Activated B cell treated with CpG ODN at 0.5 μM for 24 hours (primary cell): ENCODE measurements at places on chromosomes 1 and 21. TPM values are rescaled to one million over a fixed set of nuclear protein-coding genes. Genes with fewer than 3 reads are reported as not detected.

Gene BMP8B
- total RNA-seq: 1.2 and 1.4 TPM in 2 replicates

Gene CYP2J2
- 0.24 and 0.54 TPM in 2 replicates for total RNA-seq

Gene OR2T33
- not detected in 2 replicates for total RNA-seq

Gene FCGR3B
- total RNA-seq: not detected in 2 replicates

Gene COL16A1
- 0.17 and 0.31 TPM in 2 replicates for total RNA-seq

Gene SLC45A1
- 0.33 and 0.34 TPM in 2 replicates for total RNA-seq

Gene KCNE2
- not detected in 2 replicates for total RNA-seq

Gene RCSD1
- total RNA-seq: 184 and 185 TPM in 2 replicates

DNA sequence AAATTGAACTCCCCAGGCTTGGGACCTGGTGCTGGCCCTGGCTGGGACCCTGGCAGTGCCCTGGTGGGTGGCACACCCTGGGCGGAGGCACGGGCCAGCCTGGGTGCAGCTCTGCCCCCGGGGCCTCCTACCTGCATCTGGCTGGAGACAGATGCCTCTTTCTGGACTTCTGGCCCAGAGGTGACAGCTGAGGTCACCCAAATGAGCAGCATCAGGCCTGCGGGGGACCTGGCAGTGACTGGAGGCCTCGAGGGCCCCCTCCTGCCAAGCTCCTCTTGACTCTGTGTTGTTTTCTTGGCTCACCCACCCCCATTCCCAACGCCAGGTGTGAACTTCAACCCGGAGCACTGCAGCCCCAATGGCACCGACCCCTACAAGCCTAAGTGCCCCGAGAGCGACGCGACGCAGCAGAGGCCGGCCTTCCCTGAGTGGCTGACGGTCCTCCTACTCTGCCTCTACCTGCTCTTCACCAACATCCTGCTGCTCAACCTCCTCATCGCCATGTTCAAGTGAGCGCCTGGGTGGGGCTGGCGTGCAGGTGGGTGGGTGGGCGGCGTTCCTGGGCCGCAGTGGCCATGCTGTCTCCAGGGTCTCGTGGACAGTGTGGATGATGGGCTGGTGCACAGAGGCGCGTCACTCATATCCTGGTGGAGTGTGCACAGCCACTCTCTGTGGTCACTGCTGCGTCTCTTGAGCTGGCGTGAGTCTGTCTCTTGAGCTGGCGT, 41.6 kb upstream of the LRRC3 start:
- H3K4me3 ChIP-seq: no peak overlapping the region
- H3K36me3 ChIP-seq: no peaks in the 10 kb centered on the region
- no peaks in the 10 kb centered on the region for H3K27me3 ChIP-seq
- DNase-seq: no peak
- no peaks in the 10 kb centered on the region for H3K4me1 ChIP-seq

- H3K4me3 ChIP-seq: no peak overlapping the region
- H3K36me3 ChIP-seq: no peaks in the 10 kb centered on the region
- H3K4me1 ChIP-seq: peaks cover 5% of the 10 kb centered on the region
- H3K27me3 ChIP-seq: peaks cover 18% of the 10 kb centered on the region
Observed at GRCh38 chr1:149937759-149938158, 1.1 kb upstream of the MTMR11 start.

DNA sequence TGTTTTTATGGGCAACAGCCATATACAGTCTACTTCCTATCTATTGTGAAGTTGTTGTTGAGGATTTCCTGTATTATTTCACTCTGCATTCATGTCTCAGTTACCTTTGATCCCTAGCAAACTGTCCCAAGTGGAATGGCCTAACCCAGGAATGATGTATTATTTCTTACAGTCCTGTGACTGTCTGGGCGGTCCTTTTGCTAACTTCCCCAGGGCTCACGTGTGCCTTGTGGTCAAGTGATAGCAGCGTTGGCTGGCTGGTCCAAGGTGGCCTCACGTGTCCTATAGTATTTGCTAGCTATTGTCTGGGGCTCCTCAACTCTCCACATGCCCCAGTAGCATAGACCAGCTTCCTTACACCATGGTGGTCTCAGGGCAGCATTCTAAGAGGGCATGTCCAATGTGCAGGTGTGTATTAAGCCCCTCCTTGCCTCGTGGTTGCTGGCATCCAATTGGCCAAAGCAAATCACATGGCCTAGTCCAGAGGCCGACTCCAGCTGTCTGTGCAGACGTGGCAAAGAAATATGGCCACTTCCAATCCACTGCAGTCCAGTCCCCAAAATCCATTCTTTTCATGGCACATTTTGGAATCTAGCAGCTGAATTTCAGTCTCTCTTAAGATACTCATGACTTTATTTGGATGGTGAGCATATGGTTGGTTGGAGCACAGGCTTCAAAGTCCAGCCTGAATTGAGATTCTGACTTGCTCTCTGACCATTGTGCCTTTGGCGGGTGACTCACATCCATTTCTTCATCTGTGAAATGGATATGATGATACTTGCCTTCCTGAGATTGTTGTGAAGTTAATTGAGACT, 94.1 kb downstream of the GALNT2 start:
- no peak overlapping the region for H3K4me3 ChIP-seq
- no peak for DNase-seq
- H3K4me1 ChIP-seq: peaks cover 78% of the 10 kb centered on the region
- no peak overlapping the region for H3K27ac ChIP-seq

DNA sequence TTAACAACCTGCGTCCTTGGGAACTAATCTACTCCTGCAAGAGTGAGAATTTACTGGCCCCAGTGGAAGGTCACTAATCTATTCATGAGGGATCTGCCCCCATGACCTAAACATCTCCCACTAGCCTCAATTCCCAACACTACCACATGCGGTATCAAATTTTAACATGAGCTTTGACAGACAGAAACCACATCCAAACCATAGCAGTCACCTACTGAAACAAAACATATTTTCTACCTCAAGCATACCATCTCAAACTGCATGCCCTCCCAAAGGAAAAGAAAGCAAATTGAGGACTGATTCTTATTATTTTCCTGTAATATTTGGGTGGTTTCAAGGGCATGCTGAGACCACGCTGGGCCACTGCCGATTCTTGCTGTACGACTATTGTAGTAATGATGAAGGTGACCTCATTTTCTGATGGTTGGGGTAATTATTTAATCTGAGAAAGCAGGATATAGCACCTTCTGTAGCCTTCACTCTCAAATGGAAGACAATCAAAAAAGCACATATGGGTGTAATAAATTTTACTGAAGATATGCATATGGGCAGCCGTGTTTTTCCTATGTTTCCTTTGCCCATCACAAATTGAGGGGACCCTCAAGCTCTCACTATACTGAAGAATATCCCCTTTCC, 13.2 kb upstream of the GBP5 start:
- no peaks in the 10 kb centered on the region for H3K36me3 ChIP-seq
- H3K4me3 ChIP-seq: no peak overlapping the region
- no peaks in the 10 kb centered on the region for H3K27me3 ChIP-seq
- no peak overlapping the region for H3K27ac ChIP-seq
- no peak for DNase-seq
- H3K4me1 ChIP-seq: peaks cover 18% of the 10 kb centered on the region

DNA sequence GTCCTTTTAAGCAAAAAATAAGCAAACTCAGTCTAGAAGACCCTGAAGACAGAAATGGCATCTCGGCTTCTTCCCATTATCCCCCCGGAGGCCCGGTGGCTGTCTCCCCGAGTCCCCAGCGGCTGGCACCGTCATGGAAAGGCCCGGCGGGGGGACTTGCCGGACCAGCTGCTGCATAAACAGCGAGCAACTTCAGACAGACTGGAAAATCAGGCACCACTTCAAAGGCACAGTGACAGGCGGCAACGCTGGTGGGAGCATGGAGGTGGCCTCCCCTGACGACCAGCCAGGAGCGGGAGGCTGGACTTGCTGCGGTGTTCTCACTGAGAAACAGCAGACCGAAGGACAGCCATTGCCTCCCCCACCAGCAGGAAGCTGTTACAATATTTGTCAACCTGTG, 18.4 kb upstream of the C1QA start:
- peaks cover 21% of the 10 kb centered on the region for H3K27me3 ChIP-seq
- no peak overlapping the region for H3K4me3 ChIP-seq
- H3K4me1 ChIP-seq: no peaks in the 10 kb centered on the region
- H3K36me3 ChIP-seq: no peaks in the 10 kb centered on the region

GRCh38 chr1:84795966-84796600, 96.9 kb downstream of the LPAR3 start:
- H3K36me3 ChIP-seq: no peaks in the 10 kb centered on the region
- no peak overlapping the region for H3K4me3 ChIP-seq
- peaks cover 16% of the 10 kb centered on the region for H3K27me3 ChIP-seq
- H3K4me1 ChIP-seq: no peaks in the 10 kb centered on the region

DNA sequence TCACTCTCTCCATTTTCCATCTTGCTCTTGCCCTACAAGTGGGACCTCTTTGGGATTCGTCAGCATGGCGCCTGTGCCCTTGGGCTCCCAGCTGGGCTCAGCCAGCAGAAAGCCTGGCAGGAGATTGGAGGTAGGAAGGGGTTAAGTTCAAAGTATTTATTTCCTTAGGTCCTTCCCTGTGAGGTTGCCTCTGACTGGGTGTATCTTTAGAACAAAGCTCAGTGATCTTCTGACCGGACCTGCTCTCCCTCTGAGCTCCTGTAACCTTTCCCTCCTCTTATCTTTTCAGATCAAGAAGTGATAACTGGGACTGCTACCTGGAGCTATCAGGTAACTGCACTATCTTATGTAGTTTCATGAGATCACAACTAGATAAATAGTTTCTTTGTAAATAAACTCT, 75.8 kb upstream of the ABCD3 start:
- DNase-seq: no peak
- peaks cover 5% of the 10 kb centered on the region for H3K27me3 ChIP-seq
- no peaks in the 10 kb centered on the region for H3K4me1 ChIP-seq
- no peaks in the 10 kb centered on the region for H3K36me3 ChIP-seq

DNA sequence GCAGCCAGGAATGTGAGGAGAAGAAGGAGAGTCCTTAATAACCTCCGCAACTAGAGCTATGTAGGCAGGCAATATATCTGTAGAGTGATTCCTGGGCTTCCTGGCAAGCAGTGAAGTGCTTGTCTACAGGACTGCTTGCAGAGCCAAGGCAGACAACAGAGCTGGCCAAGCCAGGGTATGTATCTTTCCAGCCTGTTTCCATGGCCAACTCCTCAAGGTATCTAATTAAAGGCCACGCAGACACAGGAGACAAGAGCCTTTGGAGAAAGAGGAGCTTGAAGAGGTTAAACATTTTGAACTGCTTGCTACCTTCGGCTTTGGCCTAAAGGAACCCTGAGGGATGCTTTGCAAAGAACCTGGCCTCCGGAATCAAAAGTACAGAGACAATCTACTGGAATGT, 137.4 kb downstream of the PIGK start:
- DNase-seq: no peak
- no peaks in the 10 kb centered on the region for H3K36me3 ChIP-seq
- no peak overlapping the region for H3K27ac ChIP-seq
- no peak overlapping the region for H3K4me3 ChIP-seq

GRCh38 chr1:21189906-21190500, 13.3 kb upstream of the EIF4G3 start:
- H3K4me1 ChIP-seq: peaks cover 5% of the 10 kb centered on the region
- no peaks in the 10 kb centered on the region for H3K36me3 ChIP-seq
- H3K27me3 ChIP-seq: peaks cover 5% of the 10 kb centered on the region

DNA sequence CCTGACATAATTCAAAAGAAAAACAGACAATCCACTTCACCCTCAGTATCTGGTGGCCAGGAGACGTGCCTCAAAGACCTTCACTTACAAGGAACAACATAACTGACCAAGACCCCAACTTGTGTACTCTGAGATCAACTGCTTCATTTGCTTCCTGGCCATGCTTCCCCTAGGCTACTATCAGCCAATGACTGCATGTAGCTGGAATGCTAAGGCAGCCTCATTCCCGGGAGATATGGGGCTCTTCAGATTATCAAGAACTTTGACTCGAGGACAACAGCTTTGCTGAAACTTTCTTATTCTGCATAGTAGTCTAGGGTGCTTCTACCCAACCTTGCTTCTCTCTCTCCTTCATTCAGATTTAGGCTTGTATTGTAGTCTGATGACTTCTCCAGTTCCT, 11.7 kb upstream of the UCK2 start:
- DNase-seq: no peak
- H3K27ac ChIP-seq: no peak overlapping the region
- H3K36me3 ChIP-seq: no peaks in the 10 kb centered on the region
- H3K4me3 ChIP-seq: no peak overlapping the region
- H3K4me1 ChIP-seq: no peaks in the 10 kb centered on the region
- peaks cover 13% of the 10 kb centered on the region for H3K27me3 ChIP-seq

- no peaks in the 10 kb centered on the region for H3K36me3 ChIP-seq
- no peak overlapping the region for H3K27ac ChIP-seq
- no peak overlapping the region for H3K4me3 ChIP-seq
- no peaks in the 10 kb centered on the region for H3K27me3 ChIP-seq
Observed at GRCh38 chr1:172143384-172144055, 277.0 kb upstream of the C1orf105 start.

DNA sequence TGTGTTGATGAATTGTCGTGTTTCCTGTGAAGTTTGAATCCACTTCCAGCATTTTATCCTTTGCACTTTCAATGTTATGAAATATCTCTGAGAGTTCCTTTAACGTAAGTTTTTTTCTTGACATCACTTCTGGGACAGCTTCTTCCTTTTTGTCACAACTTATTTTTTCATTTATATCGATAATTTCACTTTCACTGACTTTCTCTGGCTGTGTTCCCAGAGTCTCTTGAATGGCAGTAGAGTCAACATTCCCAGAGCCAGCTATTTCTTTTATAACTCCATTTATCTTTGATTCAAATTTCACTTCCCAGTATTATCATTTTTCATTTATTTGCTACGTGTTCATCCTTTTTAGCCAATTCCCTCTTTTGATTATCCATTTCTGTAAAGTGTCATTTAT, 256.5 kb downstream of the PAPPA2 start:
- H3K4me3 ChIP-seq: no peak overlapping the region
- no peaks in the 10 kb centered on the region for H3K36me3 ChIP-seq
- peaks cover 2% of the 10 kb centered on the region for H3K27me3 ChIP-seq
- no peaks in the 10 kb centered on the region for H3K4me1 ChIP-seq
- no peak for DNase-seq

DNA sequence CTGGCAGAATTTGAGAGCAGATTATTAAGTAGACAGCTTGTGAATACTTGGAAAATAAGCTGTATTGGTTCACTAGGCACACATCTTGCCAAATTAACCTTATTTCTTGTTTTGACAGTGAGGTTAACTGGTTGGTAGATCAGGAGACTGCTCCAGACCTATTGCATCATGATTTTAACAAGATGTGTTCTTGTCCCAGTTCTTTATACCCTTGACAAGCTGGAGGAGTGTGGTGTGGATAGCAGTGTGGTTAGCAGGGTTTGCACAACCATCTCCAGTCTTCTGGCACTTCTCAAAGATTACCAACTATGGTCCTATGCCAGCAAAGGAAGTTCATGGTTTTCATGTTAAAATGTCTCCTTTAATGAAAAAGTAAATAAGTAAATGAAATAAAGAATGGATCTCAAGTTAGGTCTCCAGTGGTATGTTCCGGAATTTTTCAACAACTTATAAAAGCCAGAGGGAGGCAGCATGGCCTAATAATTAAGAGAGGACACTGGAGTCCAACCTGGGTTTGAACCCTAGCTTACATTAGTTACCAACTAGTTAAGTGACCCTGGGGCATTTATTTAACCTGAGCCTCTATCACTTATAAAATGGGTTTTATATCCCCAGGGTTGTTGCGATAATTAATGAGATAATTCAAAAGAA, 34.1 kb downstream of the DDX20 start:
- H3K4me3 ChIP-seq: no peak overlapping the region
- DNase-seq: no peak
- no peaks in the 10 kb centered on the region for H3K36me3 ChIP-seq
- peaks cover 24% of the 10 kb centered on the region for H3K4me1 ChIP-seq
- H3K27ac ChIP-seq: no peak overlapping the region
